Stomach (tissue), 19 donors: ENCODE measurements at places on chromosomes 6 and 20.
A peak's percentile ranks its signal among the peaks of the same experiment; 100 is the strongest.

DNA sequence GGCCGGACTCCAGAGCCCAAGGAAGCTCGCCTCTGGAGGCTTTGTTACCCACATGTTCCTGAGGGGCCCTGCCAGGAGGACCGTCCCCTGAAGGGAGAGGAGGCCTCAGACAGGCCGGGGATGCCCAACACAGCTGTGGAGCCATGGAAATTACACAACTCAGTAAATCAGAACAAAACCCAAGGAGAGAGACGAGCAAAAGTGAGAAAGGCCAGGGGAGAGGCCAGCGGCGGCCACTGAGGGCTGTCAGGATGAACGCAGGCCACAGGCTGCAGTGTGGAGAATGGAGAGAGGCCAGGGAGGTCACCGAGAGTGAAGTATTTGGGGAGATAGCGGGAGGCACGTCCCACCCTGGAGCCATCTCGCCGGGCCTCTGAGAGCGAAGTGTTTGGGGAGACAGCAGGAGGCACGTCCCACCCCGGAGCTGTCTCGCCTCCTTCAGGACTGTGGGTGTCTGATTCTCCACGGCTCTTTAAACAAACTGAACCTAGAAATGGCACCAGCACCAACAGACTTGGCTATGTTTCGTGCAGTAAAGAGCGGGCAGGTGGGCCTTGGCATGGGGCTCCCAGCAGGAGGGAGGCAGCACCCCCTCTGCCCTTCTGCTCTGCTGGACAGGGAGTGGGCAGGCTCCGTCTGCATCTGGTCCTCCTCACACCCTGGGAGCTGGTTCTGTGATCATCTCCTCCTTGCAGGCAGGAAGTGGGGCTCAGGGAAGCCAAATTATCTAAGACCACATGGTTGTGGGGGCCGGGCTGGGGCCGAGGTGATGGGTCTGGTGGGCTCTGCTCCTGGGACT is 91.0 kb downstream of the YTHDF1 start:
- no peak for DNase-seq

GRCh38 chr6:139398658-139399057 is 24.2 kb upstream of the CITED2 start:
- DNase-seq: peak; percentile 23

DNA sequence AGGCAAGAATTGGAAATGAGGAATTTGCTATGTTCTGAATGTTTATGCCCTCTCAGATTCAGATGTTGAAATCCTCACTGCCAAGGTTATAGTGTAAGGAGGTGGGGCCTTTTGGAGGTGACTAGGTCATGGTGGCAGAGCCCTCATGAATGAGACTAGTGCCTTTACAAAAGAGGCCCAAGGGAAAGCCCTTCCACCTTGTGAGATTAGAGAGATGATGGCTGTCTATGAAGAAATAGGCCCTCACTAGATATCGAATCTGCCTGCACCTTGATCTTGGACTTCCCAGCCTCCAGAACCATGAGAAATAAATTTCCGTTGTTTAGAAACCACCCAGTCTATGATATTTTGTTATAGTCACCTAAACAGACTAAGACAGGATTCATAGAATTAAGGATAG is 10.4 kb downstream of the ASIP start:
- no peak for DNase-seq

- DNase-seq: no peak
Observed at GRCh38 chr20:14860410-14860814, 523.0 kb upstream of the FLRT3 start.

DNA sequence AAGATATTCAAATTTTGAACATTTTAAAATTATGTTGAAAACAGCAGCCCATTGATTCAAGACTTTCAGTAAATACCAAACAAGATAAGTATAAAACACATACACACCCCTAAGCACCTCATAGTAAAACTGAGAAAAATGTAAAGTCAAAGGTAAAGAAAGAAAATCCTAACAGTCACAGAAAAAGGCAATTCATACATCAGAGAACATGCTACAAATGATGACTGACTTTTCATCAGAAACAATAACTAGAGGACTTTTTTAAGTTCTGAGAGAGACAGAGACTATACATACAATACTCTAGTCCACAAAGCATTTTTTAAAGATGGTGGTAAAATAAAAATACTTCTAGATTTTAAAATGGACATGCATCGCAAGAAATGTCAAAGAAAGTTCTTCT is 111.0 kb downstream of the PFDN4 start:
- no peak for DNase-seq

DNA sequence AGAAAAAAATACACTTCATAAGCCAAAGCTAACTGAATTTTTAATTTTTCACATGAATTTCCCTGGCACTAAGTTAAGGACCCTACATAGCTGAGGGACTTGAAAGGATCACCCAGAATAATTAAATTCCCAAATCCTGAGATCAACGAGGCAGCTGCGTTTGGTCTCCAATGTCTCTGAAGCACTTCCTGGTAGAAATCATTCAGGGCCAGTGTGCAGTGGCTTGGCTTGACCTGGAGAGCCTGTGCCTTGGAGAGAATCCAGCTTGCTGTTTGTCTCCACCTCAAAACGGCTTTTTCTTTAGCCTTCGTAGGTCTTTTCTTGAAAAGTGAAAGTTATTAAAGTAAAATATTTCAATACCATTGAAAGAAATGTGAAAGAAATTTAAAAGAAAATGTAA is 92.4 kb downstream of the SMOC2 start:
- peak; percentile 55 for DNase-seq

DNA sequence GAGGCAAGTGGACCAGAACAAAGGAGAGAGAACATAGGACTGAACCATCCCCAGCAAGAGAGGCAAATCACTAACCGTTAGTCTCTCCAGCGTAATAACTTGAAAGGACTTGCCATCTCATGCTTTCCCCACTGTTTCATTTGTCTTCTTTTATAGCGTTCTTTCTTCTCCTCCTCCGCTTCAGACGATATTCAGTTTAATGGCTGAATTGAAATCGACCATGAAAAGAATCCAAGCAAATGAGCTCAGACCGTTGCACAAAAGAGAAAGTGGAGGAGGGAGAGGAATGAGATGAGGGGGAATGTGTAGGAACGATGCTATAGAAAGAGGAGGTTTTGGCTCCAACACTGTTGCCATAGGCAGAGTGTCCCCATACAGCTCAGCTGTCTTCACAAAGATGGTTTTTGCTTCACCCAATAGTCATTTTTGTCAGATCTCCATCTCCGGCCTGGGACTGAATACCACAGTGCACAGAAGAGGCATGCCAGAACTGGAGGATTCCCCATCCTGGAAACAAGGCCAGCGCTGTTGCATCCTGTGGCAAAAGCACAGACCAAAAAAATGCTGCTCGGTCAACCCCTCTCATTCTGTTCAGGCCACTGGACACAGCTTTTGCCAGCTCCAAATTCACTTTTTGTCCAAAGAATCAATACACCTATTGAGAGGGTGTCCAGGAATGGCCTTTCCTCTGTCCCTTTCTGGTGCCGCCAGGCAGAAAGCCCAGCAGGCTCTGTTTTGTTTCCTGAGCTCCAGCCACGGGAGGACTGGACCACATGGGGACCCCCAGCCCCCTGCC is 176.1 kb downstream of the ID4 start:
- DNase-seq: no peak

DNA sequence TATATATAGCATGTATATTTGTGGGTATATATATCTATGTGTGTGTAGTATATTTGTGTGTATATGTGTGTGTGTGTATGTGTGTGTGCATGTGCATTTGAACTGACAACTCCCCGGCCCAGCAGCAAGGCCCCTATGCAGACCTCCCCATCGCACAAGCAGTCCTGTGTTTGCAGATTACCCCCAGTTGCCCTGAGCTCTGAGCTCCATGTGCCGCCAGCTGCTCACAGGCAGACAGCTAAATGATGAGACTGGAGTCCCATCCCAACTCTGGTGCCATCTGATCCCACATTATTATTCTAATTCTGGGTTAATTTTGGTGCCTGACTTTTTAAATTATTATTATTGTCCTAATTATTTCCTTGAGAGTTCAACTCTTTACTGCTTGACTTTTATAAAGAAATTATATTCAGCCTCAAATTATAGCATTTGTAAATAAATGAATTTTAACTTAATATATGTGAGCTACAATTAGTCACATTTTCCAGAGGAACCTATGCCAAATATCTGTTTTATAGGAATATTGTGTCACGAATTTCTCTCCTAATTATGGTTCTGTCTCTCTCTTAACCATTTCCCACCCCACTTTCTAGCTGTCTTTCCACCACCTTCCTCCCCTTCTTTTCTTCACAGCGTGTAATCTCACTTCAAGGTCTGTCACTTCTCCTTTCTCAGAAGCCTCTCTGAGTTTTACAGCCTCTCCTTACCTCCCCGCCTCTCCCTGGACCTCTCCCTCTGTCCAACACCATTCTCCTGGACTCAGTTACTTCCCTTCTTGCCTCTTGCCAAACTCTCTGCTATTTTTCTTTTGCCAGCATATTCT is 90.6 kb upstream of the SYNDIG1 start:
- DNase-seq: no peak

GRCh38 chr6:49849213-49849907 is 17.0 kb downstream of the CRISP1 start:
- DNase-seq: peak; percentile 68

DNA sequence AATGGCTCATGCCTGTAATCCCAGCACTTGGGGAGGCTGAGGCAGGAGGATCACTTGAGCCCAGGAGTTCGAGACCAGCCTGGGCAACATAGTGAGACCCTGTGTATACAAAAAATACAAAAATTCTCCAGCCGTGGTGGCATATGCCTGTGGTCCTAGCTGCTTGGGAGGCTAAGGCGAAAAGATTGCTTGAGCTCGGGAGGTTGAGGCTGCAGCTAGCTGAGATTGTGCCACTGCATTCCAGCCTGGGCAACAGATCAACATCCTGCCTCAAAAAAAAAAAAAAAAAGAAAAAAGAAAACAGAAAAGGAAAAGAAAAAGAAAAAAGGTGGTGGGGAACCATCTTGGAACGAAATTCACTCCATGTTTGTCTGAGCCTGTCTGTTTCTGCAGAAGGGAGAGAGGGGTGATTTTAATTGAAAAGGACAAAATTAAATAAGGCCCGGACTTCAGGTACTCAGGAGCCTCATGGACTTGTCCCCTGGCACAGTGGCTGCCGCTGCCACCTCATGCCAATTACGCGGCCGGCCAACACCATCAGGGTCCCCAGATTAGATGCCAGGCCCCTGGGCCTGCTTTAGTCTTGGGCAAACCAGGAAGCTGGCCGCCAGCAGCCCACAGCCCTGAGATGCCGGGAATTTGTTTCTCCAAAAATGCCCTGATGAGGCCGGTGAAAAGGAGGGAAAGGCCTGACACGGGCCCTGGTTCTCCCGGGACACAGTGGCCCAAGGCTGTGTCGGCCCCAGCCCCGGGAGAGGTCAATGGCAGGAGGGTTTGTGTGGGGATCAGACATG is 37.8 kb upstream of the STX16 start:
- no peak for DNase-seq

- DNase-seq: no peak
Observed at GRCh38 chr6:68727699-68728098, 92.6 kb downstream of the ADGRB3 start.

DNA sequence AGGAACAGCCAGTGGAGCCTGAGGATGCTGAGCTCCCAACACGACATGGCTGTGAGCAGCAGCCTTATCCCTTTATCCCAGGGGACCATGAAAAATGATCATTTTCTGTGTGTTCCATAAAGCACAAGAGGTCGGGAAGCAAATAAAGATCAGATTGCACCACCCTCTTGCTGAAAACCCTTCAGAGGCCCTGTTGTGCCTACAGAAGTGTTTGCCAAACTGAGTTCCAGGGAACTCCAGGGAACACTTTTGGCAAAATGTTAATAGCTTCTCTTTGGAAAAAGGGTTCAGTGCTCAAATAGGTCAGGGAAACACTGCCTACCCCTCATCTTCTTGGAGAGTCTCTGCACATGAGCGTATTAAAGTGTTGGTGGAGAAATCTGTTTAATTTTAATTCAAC is 24.4 kb downstream of the ARMC2 start:
- DNase-seq: no peak

- DNase-seq: no peak
Observed at GRCh38 chr20:61454053-61454452, 202.0 kb downstream of the CDH4 start.

GRCh38 chr20:60021104-60021503 is 62.9 kb downstream of the CDH26 start:
- DNase-seq: no peak

DNA sequence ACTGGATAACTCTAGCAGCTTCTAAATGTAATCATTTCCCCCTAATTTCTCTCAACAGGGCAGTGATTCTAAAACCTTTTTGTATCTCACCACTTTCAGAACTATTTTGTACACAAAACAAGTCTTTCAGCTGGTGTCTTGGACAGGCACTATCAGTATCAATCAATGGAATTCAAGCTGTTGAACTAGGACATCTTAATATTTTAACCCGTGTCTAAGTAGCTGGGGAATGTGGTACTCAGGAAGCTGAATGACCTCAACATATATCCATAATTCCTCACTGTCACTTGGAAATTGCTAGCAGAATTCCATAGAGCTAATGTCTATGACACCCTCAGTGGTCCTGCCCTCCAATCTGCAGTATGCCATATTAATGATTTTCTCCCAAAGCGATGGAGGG is 24.5 kb downstream of the ADAT2 start:
- DNase-seq: no peak

- DNase-seq: no peak
Observed at GRCh38 chr20:4828830-4829513, 107.3 kb downstream of the PRND start.

DNA sequence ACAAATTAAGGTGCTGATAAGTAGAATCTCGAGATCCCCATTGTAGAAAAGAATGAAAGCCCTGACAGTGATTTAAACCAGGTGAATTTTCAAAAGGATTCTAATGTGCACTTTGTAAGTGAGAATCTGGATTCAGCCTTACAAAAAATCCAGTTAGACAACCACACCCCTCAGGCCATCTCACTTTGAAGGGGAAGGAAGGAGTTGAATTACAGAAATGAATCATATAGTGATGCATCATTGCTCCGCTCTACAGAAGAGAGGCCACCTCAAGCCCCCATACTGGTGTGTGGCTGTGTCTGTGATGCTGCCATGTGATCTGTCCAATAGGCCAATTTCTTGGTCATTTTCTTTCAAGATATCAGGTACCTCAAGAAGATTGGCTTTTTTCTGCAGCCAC is 85.5 kb upstream of the NT5E start:
- DNase-seq: no peak

DNA sequence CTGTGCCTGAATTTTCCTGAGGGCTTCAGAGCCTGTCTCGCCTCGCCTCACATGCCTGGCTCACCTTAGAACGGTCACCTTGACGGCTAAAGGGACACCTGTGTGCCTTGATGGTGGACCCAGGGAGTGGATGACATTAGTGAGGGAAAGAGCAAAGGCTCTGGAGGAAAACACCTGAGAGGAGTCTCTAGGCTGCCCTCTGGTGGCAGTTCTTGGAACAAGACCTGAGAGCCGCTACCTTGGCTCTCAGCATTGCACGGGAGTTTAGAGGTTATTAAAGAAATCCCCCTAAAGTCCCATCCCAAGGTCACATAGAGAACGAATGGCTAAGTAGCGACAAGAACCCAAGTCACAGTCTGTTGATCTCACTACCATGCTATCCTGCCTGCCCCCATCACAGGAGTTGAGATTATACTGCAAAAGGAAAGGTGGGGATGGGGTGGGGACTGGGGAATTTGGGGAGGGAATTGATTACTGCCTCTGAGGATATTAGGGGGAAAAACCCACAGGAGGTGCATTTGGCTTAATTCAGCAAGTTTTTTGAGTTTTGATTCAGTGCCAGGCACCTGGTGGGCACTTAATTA is 7.9 kb upstream of the CDSN start:
- DNase-seq: peak; percentile 84
